Adrenal gland (tissue), 19 donors: ENCODE measurements at places on chromosomes 7 and 10. TPM values are rescaled to one million over a fixed set of nuclear protein-coding genes. Genes with fewer than 3 reads are reported as not detected.

- DNase-seq: no peak
These were observed 47.9 kb downstream of the PIP4K2A start for GRCh38 chr10:22666287-22667092.

DNA sequence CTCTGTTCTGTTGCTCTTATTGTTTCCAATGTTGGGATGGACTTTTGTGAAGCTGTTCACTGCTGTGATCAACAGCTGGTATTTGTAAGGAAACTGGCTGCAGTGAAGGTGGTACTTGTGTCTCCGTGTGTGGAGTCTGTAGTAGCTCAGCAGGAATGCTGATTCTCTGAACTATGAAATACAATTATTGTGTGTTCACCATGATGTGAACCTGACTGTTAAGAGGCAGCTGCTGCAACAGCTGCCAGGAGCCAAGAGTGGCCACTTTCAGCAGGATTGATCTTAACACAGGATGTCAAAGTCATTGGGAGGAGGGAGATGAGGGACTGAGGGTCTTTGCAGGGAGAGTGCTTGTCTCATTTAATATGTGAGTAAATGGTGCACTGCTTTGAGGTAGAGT is 13.9 kb downstream of the VSTM2A start:
- DNase-seq: no peak

DNA sequence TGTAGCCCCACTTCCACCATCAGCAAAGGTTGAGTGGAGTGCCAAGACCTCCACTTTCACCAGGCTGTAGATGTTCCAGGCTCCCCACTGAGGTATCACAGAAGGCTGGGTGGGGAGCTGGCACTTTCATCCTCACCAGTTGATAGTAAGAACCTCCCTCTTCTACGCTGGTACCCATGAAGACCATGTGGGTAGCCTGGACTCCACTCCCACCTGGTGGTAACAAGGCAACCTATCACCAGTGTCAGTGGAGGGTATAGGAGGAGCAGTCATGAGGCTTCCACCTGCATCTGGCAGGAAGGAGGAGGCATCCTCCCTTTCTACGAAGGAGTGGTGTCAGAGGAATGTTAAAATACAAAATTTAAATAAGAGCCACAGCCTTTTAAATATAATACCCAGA is 4.4 kb downstream of the SMIM30 start:
- DNase-seq: no peak

DNA sequence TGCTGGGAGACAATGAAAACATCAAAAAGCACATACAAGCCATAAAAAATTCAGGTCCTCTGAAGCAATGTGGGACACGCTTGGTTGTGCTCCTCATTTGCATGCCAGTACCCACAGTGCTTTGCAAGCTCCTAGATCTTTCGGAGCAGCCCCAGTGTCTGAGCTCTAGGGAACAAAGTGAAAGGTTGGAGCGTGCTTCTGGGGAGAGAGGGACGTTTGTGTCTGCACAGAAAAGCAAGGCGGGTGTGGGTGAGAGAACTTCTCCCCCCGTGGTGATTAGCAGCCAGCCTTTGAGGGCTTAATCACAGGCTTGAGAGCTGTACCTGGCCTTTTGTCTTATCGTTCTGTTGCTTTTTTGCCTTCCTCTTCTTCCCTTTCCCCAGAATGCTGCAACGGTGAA is 76.7 kb upstream of the HABP2 start:
- no peak for DNase-seq

DNA sequence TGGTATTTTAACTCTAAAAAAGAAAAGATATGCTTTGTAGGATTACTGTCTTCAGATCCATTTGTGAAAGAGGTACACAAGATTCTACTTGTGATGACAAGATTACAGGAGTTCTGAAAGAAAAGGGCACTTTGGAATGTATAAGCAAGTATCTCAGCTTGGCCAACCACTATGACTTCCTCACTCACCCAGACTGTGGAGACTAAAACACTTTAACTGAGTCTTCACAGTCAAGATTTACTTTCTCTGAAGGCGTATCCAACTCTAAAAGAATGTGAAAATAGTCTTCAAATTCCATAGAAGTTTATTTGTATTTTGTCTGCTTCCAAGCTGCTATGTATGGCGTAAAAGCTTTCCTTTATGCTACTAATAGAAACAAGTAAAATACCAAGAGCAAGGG is 76.1 kb upstream of the SRRM3 start:
- no peak for DNase-seq

The VAX1 gene
- total RNA-seq: not detected

The AKR1C1 gene
- 6.9 TPM for total RNA-seq
